AG09309 (cell line): ENCODE measurements at places on chromosomes 12 and 14.

DNA sequence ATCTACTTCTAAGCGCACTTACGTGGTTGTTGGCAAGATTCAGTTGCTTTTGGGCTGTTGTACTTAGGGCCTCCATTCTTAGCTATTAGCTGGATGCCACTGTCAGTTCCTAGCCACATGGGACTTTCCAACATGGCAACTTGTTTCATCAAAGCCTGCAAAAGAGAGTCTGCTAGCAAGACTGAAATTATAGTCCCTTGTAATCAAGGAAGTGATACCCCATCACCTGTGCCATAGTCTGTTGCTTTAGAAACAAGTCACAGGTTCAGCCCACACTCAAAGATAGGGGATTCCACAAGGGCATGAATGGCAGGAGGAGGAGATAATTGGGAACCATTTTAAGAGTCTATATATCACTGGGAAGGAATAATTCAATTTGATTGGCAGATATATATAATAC is 27.1 kb upstream of the SLC17A8 start:
- no peak for DNase-seq

GRCh38 chr12:104591257-104591885 is 134.6 kb downstream of the CHST11 start:
- DNase-seq = no peak

DNA sequence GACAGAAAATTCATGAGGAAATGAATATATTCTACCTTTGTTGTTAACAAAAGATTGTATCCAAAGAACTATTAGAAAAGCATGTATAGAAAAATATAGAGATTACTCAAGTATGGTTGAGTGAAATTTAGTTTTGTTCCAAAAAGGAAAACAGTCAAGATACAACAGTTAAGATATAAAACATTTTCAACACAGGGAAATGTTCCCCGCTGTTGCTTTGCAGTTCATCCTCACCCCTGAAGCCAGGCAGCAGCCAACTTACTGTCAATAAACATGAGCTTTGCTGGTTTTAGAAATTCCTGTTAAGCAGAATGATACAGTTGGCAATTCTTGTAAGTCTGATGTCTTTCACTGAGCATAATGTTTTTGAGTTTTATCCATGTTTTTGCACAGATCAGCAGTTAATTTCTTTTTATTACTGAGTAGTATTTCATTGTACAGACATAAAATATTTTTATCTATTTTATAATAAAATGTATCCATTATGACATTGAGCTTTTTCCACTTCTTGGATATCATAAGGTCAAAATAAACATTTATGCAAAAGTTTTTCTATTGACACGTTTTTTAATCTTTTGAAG is 1.2 kb upstream of the CLEC2B start:
- no peak for DNase-seq

GRCh38 chr12:69039911-69040310 is 106.9 kb upstream of the CPM start:
- DNase-seq = no peak

- no peak for DNase-seq
These were observed 489.8 kb upstream of the FLRT2 start for GRCh38 chr14:85040046-85040685.

- no peak for DNase-seq
These were observed 146.4 kb downstream of the TMX1 start for GRCh38 chr14:51386411-51386810.

GRCh38 chr12:12534166-12534866 is 28.3 kb downstream of the DUSP16 start:
- no peak for DNase-seq

GRCh38 chr12:64625243-64626077 is 15.2 kb downstream of the RASSF3 start:
- peak; percentile 47 for DNase-seq

- peak; percentile 73 for DNase-seq
These were observed 73.9 kb downstream of the NEDD1 start for GRCh38 chr12:96980991-96981414.
